ENCODE measurements at places on chromosomes 12 and 14.

DNA sequence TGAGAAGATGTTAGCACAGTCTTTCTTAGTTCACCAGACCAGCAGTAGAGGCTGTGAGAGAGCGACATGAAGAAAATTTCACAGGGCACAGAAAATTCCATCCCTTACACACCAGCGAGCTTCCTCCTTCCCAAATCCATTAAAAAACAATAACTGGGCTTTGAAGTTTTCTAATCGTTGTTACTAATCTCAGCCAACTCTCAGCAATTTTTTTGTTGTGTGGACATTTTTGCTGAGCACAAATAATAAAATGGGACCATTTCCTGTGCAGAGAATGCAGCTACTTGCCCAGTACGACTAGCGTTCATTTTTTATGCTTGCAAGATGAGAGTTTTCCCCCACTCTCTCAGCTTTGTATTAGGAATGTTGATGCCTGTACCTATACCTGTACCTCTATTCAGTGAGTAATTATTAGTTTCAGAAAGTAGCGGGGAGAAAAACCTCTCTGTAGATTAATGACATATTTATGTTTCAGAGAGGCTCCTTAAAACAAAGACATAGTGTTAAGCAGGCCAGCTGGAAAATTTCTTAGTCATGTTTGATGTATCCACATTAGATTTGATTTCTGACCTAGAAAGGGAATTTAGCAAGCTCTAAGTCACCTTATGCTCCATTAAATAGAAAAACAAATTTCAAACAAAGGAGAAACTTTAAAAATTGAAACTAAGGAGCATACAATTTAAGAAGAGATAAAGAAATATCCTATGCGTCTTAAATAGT, 146.5 kb downstream of the SRGAP1 start:
- DNase-seq: no peak

GRCh38 chr14:106586098-106586704, 1059.8 kb downstream of the TMEM121 start:
- peak; percentile 1 for DNase-seq

DNA sequence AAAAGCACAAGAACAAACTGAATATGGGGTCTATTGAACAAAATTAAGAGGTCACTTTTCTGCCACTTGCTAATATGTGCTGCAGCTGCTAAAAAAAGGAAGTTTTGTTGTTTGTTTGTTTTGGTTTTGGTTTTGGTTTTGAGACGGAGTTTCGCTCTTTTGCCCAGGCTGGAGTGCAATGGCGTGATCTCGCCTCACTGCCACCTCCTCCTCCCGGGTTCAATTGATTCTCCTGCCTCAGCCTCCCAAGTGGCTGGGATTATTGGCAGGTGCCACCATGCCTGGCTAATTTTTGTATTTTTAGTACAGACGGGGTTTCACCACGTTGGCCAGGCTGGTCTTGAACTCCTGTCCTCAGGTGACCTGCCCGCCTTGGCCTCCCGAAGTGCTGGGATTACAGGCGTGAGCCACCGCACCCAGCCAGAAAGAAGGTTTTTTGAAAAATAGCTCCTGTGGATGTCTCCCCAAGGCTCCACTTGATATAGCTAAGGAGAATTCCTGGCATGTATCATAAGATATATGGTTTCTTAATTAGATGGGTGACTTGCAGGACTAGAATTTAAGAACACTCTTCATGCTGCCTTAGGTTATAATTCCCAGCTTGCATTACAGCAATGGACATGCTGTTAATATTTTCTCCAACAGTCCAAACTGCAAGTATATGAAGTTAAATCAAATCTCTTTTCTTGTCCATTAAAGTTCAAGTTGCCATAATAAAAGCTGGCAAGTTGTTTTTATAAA, 237.6 kb upstream of the AMIGO2 start:
- no peak for DNase-seq

DNA sequence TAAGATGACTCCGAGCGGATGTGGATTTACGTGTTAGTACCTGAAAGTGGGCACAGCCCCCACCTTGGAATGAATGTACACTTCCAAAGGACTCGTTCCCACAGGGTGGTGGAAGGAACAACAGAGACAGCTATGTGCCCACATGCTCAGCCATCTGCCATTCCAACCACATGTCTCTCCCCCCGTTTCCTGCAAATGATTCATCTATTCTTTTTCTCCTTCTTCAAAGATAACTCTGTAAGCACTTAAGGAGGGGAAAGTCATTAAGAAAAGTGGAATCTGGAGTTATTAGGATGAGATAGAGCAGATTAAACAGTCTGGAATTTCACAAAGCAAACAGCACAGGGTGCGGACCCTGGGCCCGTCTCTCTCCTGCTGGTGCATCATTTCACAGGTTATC, 18.5 kb upstream of the DUSP6 start:
- DNase-seq: no peak

GRCh38 chr12:3002646-3003045, 43.4 kb downstream of the TEAD4 start:
- no peak for DNase-seq

GRCh38 chr12:21985155-21985554, 43.9 kb upstream of the ABCC9 start:
- DNase-seq: no peak

GRCh38 chr12:15597125-15597830, 191.9 kb downstream of the EPS8 start:
- DNase-seq: no peak

- DNase-seq: no peak
Observed at GRCh38 chr12:57006809-57007475, 596 bp upstream of the ZBTB39 start.

- no peak for DNase-seq
Observed at GRCh38 chr14:106657460-106657859, 1131.1 kb downstream of the TMEM121 start.

GRCh38 chr14:56300495-56300894, 182.3 kb downstream of the PELI2 start:
- no peak for DNase-seq

GRCh38 chr14:92353447-92353846, 30.5 kb downstream of the SLC24A4 start:
- no peak for DNase-seq

GRCh38 chr14:77369285-77369684, 7.6 kb downstream of the TMED8 start:
- DNase-seq: no peak

DNA sequence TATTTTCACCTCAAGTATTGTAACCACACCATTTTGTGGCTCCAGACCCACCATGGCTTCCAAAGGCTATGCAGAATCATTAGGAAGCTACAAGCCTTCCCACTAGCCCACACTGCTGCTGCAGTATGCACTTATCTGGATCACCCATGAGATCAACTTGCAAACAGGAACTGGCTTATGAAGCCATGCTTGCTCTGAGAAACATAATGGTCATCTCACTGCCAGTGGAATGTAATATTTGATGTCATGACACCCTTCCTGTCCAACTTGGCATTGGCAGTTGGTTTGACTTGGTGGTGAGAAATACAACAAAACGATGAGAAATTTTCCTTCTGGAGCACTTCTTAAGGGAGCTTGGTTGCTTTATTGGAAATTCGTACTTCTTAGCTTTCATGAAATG, 69.3 kb upstream of the FRMD6 start:
- DNase-seq: no peak

DNA sequence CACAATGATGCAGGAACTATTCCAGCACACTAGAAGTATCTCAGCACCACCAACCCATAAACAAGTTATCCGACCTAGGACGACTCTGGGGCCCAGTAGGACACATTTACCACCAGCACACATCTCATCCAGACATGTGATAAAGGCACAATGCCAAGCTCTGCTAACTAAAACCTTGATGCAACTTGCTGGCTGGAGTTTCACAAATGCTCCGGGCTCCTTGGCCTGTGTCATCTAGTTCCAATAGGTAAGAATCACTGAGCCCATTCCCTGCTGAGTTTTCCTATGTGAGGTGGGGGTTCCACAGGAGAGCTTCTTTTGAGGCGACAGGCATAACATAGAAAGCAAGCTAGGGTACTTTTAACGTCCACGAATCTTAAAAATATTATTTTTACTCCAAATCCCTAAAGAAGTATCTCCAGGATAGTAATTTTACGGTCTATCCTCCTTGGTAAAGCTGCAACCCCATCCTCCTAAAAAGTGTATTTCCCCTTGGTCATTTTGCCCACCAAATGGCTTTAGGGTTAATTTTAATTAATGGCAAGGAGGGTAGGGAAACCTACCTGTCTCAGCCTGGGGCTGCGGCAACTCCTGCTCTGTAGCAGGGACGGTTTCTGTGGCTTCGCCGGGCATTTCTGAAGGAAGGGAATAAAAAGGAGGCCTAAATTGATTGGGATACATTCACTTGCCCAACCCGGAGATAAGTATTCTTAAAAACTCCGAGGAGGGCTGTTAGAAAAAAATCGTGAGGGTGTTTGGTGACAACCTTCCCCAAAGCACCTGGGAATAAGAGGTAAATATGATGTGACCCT, 1.0 kb downstream of the NACA start:
- peak; percentile 44 for DNase-seq

DNA sequence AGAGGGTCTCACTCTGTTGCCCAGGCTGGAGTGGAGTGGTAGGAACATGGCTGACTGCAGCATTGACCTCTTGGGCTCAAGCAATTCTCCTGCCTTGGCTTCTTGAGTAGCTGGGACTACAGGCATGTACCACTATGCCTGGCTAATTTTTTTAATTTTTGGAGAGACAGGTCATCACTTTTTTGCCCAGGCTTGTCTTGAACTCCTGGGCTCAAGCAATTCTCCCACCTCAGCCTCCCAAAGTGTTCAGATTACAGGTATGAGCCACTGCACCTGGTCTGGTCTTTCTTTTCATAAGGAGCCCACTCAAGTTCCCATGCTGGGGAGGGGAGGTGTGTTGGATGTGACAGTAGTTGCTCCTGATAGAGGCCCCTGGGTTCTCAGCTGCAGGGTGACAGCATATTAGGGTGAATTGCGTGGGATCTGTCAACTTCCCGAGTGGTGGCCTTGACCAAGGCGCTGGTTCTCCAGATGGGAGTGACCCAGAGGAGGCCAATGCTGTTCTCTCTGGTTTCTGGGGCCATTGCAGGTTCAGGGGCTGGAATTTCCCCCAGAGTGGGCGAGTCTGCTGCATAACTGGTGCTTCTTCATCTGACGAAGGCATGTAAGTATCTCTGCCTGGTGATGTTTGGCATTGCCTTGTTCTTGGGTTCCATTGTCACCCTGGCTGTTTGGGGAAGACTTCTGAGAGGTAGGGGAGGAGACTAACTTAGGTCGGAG, 52.4 kb upstream of the ESRRB start:
- DNase-seq: no peak

DNA sequence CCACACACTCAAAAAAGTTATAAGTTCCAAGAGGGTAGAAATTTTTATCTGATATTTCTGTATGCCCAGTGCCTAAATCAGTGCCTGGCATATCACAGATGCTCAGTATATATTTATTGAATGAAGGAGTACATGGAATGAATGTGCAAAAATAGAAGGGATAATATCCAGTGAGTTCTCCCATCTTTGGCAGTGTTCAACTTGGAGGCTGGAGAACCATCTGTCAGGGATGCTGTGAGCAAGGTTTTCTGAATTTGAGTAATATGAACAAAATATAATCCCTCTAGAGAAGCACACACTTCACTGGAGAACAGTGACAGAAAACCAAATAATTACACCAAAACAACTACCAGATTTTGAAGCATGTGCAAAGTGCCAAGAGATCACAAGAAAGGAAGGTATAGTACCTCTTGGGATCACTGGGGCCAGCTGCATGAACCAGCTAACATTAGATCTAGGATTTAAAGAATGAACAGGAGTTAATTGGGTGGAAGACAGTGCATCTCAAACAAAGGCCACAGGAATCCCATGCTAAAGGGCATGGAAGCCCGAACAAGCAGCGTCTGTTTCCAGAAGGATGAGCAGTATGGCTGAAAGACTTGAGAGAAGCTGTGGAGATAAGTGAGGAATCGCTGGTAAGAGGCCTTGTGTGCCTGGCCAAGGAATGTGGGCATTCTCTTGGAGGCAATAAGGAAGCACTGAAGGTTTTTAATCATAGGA, 11.5 kb downstream of the SLC8A3 start:
- DNase-seq: no peak

GRCh38 chr12:122981587-122982476, 1.4 kb downstream of the ARL6IP4 start:
- DNase-seq: peak; percentile 73

- DNase-seq: peak; percentile 44
Observed at GRCh38 chr14:50542941-50543418, 10.6 kb upstream of the MAP4K5 start.

- no peak for DNase-seq
Observed at GRCh38 chr12:65526311-65526710, 247.8 kb downstream of the MSRB3 start.

DNA sequence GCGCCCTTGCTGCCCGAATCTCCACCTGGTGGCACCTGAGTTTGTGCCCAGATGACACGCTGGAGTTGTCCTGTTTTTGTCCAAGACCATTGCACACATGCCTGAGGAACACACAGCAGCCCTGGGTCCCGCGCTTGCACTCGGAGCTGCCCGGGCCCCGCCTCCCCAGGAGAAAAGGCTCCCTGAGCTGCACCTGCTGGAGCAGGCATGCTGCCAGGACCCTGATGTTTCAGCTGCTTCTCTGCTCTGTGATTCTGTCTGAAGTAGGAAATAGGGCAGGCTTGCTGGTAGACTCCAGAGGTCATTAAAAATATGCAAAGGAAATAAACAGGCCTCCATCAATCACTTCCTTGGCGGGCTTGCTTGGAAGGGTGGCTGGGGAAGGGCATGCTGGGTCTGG, 271.6 kb downstream of the CACNA1C start:
- no peak for DNase-seq

- DNase-seq: no peak
Observed at GRCh38 chr12:128852885-128853599, at the start of gene GLT1D1. Gene GLT1D1, plus strand, starts transcription at chr12:128853478. Its CDS starts 104 bp downstream, at chr12:128853582.

DNA sequence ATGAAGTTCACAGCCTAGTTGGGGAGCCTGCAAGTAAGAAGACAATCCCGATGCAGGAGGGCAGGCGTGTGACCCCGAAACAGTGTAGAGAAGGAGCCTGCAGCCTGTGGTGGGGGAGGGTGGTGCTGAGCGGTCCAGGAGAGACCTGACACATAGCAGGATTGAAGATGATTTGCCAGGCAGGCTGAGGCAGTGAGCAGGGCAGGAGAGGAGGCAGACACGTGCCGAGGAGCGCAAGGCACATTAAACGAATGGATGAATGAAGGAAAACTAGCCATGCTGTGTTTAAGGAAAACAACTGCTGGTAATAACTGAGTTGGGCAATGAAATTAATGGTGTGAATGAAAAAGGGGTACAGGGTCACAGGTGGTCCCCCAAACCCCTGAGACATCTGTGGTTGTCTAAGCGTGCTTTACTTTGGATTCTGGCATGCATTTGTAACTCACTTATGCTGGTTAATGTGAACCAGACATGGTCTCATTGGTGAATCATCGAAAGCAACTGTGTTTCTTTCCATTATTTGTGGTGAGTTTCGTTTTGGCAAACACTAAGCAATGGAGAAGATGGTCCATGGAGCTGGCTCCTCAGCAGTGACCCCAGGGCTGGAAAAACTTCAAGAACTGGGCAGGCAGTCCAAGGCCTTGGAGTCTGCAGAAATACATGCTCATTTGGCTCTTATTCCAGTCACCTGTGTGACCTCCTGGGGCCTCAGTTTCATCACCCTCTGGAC, 96.9 kb upstream of the EVL start:
- DNase-seq: no peak

GRCh38 chr14:100102156-100102785, 37.0 kb downstream of the EVL start:
- DNase-seq: no peak

Measured in HL-60 (cell line).